ENCODE measurements at places on chromosomes 7 and 10.

DNA sequence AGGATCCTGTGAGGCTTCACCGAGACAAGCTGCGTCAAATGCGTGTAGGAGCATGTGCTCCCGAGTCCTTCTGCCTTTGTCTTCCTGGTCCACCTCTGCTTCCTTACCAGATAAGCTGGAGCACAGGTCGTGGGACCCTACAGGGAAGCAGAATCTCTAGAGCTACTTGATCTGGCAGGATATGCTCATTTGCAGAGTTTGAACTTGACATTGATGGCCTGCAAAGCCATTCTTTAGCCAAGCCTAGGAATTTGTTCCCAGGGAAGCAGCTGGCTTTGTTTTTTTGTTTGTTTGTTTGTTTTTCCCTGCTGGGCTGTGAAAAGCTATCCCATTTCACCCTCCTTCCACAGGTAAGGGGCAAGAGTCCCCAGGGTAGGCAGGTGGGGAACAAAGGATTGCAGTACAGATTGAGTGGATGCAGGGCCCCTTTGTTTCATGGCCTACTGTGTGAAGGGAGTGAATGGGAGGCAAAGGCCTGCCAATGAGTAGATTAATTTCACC lies 200.0 kb upstream of the BMPER start:
- H3K4me1 ChIP-seq, result no peaks in the 10 kb centered on the region
- no peak for DNase-seq
- no peak overlapping the region for H3K27ac ChIP-seq
- no peaks in the 10 kb centered on the region for H3K36me3 ChIP-seq
- H3K27me3 ChIP-seq, result no peaks in the 10 kb centered on the region
- H3K4me3 ChIP-seq, result no peak overlapping the region

DNA sequence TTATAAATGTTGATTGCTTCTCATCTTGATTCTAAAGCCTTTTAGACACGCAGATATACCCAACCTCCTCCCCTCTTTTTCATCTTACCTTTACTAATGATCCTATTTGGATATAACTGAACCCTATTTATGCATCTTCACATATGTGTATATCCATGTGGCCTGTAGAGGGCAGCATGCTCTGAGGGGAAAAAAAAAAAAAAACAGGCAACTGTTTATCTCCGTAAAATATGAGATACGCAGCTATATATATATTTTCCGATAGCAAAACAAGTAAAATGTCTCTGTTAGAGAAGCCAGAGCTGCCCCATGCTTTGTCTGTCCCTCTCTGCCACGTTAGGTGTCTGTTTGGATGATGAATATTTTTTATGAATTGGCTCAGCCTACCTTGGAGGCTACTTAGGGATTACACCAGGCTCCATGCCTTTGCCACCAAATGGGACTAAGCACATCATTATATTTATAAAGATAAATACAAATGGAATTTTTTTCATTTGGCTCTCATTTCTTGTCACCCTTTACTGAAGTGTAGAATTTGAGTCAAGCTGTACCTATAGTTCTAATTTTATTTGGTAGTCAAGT lies 174.8 kb upstream of the FZD1 start:
- no peaks in the 10 kb centered on the region for H3K27me3 ChIP-seq
- H3K27ac ChIP-seq, result no peak overlapping the region
- H3K4me3 ChIP-seq, result peak overlapping the region; percentile 41
- H3K4me1 ChIP-seq, result peaks cover 15% of the 10 kb centered on the region

- no peak for DNase-seq
- H3K27me3 ChIP-seq, result peaks cover 27% of the 10 kb centered on the region
- H3K27ac ChIP-seq, result no peak overlapping the region
- peaks cover 3% of the 10 kb centered on the region for H3K36me3 ChIP-seq
These were observed 142.9 kb upstream of the PCGF5 start for GRCh38 chr10:91077549-91078071.

DNA sequence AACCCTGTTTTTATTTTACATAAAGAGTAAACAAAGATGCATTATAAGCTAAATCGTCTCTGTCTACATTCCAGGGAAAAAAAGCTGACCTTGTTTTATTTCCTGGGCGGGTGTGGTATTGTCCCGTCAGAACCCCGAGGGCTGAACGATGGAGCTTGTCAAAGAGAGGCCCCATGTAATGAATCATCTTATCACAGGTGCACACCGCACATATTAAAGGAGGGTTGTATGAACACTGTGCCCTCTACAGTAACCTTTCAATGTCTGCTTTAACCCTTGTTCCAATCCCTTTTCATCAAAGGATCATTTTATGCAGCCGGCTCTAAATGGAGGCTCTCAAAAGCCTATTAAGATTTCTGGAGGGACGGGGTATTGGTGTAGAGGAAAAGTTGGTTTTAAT lies 158.5 kb upstream of the YAE1 start:
- H3K27me3 ChIP-seq, result peaks cover 25% of the 10 kb centered on the region
- H3K4me1 ChIP-seq, result no peaks in the 10 kb centered on the region
- no peak for DNase-seq
- H3K27ac ChIP-seq, result no peak overlapping the region

- no peak overlapping the region for H3K4me3 ChIP-seq
- DNase-seq, result no peak
- H3K36me3 ChIP-seq, result no peaks in the 10 kb centered on the region
- no peaks in the 10 kb centered on the region for H3K4me1 ChIP-seq
- H3K27me3 ChIP-seq, result no peaks in the 10 kb centered on the region
- H3K27ac ChIP-seq, result no peak overlapping the region
These were observed 79.6 kb upstream of the EMX2 start for GRCh38 chr10:117462816-117463544.

DNA sequence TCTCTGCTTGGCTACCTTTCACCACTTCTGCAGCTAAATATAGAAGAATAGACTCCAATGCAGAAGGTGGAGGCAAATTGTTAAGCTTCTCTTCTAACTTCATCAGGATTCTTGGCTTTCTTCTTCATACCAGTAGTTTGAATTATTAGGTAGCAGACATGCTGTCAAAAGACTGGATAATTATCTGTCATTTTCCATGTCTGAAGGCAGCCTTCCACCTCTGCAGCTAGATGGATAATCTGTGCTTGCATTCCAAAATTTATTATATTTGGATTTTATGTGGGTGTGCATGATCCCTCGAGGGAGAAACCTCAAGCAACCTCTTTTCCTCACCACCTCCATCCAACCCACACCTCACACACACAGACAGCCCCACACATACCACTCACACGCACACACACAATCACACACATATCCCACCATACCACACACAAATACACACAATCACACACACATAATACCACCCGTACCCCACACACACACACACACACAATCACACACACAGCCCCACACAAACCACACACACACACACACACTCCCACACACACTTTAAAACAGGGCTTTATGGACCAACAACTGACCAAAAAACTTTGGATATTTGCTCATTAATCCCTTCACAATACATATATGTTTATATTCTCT lies 145.0 kb downstream of the C7orf25 start:
- H3K27me3 ChIP-seq, result no peaks in the 10 kb centered on the region
- no peak overlapping the region for H3K27ac ChIP-seq
- no peak for DNase-seq
- H3K4me3 ChIP-seq, result no peak overlapping the region
- H3K36me3 ChIP-seq, result no peaks in the 10 kb centered on the region
- H3K4me1 ChIP-seq, result no peaks in the 10 kb centered on the region

GRCh38 chr10:10870523-10871241 lies 147.0 kb upstream of the CELF2 start:
- no peak overlapping the region for H3K27ac ChIP-seq
- peaks cover 16% of the 10 kb centered on the region for H3K27me3 ChIP-seq
- H3K4me3 ChIP-seq, result no peak overlapping the region
- H3K4me1 ChIP-seq, result no peaks in the 10 kb centered on the region

- no peaks in the 10 kb centered on the region for H3K36me3 ChIP-seq
- H3K4me3 ChIP-seq, result no peak overlapping the region
- H3K27ac ChIP-seq, result no peak overlapping the region
- DNase-seq, result no peak
These were observed 62.2 kb upstream of the KDM7A start for GRCh38 chr7:140238778-140239652.

DNA sequence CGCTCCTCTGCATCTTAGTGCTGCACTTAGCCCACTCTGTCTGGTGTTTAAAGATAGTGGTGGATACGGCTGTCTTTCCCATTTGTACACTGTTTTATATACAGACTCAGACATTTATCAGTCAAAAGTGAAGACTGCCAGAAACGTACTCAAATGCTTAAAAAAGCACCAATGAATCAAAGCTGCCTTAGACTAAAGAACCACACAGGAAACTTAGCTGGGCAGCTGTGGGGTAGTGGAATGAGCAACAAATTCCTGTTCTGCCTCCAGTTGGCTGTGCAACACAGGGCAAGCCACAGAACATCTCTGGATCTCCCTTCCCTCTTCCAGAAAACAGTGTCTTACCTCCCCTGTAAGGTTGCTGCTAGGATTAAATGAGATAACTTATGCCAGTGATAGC lies 76.0 kb downstream of the ATXN7L1 start:
- no peaks in the 10 kb centered on the region for H3K27me3 ChIP-seq
- DNase-seq, result no peak
- no peaks in the 10 kb centered on the region for H3K36me3 ChIP-seq
- H3K4me1 ChIP-seq, result peaks cover 15% of the 10 kb centered on the region
- no peak overlapping the region for H3K27ac ChIP-seq
- no peak overlapping the region for H3K4me3 ChIP-seq

DNA sequence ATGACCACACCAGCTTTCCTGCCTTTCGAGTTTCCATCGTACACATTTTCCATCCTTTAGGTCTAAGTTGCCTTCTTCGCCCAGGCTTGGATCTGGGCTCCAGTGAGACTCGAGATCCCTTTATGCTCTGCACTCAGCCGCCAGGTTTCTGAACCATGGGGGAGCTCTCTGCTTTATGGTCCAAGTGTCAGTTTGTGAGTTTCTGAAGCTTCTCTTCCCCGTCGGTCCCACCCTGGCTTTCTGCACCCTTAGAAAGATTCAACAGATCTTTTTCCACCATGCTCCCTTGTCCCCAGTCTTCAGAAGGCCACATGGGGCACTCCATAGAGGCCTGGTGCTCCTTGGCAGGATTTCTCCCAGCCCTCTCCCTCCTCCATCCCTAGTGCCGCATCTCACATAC lies 402.0 kb downstream of the PTPRN2 start:
- no peaks in the 10 kb centered on the region for H3K36me3 ChIP-seq
- H3K4me1 ChIP-seq, result no peaks in the 10 kb centered on the region
- H3K4me3 ChIP-seq, result no peak overlapping the region
- no peak overlapping the region for H3K27ac ChIP-seq
- no peaks in the 10 kb centered on the region for H3K27me3 ChIP-seq

DNA sequence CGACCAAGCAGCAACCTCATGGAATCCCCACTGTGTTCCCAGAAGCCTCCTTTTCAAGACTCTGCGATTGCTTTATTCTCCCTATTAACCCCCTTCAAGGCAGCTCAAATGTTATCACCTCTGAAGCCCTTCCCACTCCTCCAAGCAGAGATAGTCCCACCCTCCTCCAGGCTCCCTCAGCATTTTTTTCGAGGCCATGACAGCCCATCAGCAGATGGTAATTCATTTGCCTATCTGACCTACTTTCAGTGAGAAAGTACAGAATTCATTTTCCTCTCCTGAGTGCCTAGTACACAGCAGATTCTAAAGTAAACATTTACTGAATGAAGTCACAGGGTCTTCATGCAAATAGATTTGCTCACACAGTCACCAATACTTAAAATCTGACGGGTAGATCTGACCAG lies 47.8 kb downstream of the HERPUD2 start:
- H3K36me3 ChIP-seq, result peaks cover 56% of the 10 kb centered on the region
- no peak overlapping the region for H3K27ac ChIP-seq
- no peak overlapping the region for H3K4me3 ChIP-seq
- no peak for DNase-seq
- H3K4me1 ChIP-seq, result peaks cover 28% of the 10 kb centered on the region

GRCh38 chr10:126272526-126272925 lies 115.8 kb downstream of the ADAM12 start:
- H3K27ac ChIP-seq, result no peak overlapping the region
- no peak overlapping the region for H3K4me3 ChIP-seq
- H3K4me1 ChIP-seq, result no peaks in the 10 kb centered on the region
- no peaks in the 10 kb centered on the region for H3K27me3 ChIP-seq
- H3K36me3 ChIP-seq, result no peaks in the 10 kb centered on the region

DNA sequence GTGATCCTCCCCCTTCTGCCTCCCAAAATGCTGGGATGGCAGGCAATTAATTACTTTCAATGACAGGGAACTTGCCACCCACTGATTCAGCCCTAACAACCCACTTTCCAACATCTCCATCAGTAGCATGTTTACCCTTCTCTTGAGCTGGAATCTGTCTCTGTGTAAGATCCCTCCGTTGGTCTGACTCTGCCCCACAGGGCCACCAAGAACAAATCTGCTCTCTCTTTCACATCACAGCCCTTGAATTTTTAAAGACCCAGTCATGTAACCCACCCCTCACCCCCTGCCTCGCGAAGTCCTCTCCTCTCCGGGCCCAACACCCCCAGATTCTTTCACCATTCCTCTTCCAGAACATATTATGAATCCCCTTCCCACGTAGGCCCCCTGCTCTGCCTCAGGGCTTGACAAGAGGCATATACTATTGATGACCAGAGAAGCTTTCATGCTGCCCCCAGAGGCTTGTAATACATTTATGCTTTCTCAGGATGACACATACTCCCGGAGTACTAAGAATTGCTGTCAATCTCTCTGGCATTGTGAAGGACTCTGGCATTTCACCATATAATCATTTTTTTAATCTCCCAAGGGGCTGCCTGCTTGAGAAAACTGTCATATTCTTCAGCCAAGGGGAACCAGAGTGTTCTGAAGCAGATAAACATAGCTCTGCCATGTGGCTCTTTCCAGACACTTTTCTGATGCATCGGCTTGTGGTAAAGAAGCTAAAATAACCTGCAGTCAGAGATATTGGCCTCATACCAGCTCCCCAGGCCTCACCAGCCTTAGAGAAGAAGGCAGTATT lies 179.2 kb upstream of the AUTS2 start:
- no peak for DNase-seq
- H3K27me3 ChIP-seq, result peaks cover 3% of the 10 kb centered on the region
- no peaks in the 10 kb centered on the region for H3K36me3 ChIP-seq
- no peak overlapping the region for H3K27ac ChIP-seq
- no peaks in the 10 kb centered on the region for H3K4me1 ChIP-seq

- no peak overlapping the region for H3K27ac ChIP-seq
- no peaks in the 10 kb centered on the region for H3K27me3 ChIP-seq
- peaks cover 4% of the 10 kb centered on the region for H3K4me1 ChIP-seq
- H3K36me3 ChIP-seq, result peaks cover 61% of the 10 kb centered on the region
- H3K4me3 ChIP-seq, result no peak overlapping the region
These were observed 189.1 kb upstream of the FRMD4A start for GRCh38 chr10:14519785-14520184.

DNA sequence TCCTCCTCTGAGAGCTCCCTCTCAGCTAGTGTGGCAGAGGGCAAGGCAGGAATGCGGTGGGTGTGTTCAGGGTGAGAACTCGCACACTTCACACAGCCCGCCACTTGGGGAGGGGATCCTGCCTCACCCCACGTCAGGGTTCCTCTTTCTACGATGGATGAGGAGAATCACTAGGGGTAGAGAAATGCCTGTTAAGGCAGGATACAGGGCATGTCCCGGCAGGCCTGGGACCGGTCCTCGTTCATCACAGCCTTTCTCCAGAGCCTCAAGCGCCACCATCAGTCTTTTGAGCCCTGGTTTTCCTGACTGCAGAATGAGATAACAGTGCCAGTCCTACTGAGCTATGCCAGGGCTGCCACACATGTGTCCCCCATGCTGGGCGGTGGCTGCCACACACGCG lies 546.7 kb upstream of the ADARB2 start:
- no peaks in the 10 kb centered on the region for H3K27me3 ChIP-seq
- DNase-seq, result no peak
- H3K36me3 ChIP-seq, result no peaks in the 10 kb centered on the region
- H3K4me1 ChIP-seq, result no peaks in the 10 kb centered on the region

GRCh38 chr7:93120592-93121549 lies 3.1 kb upstream of the SAMD9 start:
- peaks cover 79% of the 10 kb centered on the region for H3K36me3 ChIP-seq
- DNase-seq, result no peak
- H3K27ac ChIP-seq, result peak overlapping the region; percentile 38
- no peaks in the 10 kb centered on the region for H3K27me3 ChIP-seq

GRCh38 chr7:82056282-82056681 lies 286.4 kb upstream of the HGF start:
- H3K27ac ChIP-seq, result no peak overlapping the region
- no peak for DNase-seq
- H3K4me1 ChIP-seq, result no peaks in the 10 kb centered on the region
- H3K27me3 ChIP-seq, result no peaks in the 10 kb centered on the region

Data from activated naive CD8-positive, alpha-beta T cell treated with anti-CD3 and anti-CD28 coated beads, Interleukin-2, amount 10 ng/mL, durations not matched to agents 7 days and 5 days (primary cell).